ENCODE measurements at places on chromosomes 12 and 14.
A peak's percentile ranks its signal among the peaks of the same experiment; 100 is the strongest.

DNA sequence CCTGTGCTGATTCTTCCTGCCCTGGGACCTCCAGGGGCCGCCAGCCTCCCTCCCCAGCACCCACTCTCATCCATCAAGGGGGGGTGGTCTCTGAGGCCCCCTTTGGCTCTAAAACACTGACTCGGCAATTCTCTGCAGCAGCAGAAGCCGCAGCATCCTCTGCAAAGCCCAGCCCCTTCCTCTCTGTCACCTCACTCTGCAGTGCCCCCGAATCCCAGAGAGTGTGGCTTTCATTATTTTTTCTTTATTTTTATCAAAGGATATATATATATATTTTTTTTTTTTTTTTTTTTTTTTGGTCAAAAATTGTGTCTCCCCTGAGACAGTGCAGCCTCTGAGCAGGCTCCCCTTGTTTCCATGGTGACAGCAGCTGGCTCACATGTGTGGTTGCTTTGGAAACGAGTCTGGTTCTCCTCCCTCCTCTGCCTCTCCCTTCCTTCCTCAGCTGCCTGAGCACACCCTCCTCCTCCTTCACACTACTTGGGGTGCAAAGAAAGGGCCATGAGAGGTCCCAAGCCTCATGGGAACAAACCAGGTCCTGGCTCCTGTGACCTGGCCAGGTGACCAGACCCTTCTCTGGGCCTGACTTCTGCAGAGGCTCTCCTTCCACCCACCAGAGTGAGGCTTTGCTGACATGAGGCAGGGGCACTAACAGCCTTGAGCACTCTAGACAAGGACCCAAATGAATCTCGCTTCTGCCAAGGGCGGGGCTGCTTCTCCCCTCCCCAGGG, 100.5 kb downstream of the LRRC74A start:
- peak; percentile 22 for DNase-seq

DNA sequence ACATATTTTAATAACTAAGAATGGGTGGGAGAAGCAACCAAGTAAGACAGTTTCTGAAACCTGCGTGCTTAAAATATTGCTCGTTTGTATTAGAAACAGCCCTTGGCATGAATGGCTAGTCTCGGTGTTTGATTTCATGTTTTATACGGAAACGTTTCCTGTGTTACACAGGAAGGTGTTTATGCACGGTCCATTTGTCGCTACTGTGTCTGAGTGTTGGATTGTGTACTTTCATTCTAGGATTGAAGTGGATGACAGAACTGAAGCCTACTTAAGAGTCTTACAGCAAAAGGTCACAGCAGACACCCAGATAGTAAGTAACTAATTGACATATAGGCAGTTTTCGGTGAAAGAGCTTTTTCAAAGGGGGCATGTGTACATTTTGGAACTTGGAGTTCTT, 19.6 kb downstream of the PIWIL1 start:
- DNase-seq, result no peak

- DNase-seq, result no peak
Observed at GRCh38 chr14:98085751-98086150, 1186.2 kb downstream of the BCL11B start.

GRCh38 chr12:130477701-130478100, 140.0 kb downstream of the PIWIL1 start:
- DNase-seq, result no peak

DNA sequence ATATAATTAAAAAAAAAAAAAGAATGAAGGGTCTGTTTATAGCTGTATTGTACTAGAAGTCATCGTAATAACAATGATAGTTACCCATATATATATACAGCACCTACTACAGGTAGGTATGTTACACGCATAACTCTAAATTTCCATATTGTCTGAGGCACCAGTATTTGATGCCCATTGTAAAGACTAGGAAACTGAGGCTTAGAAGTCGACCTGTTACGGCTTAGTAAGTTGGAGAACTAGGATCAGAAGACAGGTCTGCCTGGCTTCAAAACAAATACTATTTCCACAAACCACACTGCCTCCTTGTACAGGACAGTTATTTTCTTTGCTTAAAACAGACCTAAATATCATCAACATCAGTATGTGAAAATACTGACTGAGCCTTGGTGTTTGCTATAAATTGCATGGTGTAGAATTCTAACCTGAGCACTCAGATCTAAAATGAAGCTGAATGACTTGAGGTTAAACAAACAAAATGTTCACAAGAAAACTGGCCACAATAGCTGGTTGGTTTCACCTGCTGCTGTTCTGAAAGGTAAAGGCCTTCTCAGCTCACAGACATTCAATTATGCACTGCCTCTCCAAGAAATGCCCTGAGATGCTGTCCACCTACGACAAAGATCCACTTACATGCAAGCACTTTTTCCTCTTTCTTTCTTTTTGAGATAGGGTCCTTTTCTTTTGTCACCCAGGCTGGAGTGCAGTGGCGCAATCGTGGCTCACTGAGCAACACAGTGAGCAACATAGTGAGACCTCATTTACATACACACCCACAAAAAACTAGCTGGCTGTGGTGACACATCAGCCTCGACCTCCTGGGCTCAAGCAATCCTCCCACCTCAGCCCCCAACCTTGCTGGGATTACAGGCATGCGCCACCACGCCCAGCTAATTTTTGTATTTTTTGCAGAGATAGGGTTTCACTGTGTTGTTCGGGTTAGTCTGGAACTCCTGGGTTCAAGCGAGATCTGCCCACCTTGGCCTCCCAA, 35.7 kb downstream of the SSH1 start:
- DNase-seq, result no peak

DNA sequence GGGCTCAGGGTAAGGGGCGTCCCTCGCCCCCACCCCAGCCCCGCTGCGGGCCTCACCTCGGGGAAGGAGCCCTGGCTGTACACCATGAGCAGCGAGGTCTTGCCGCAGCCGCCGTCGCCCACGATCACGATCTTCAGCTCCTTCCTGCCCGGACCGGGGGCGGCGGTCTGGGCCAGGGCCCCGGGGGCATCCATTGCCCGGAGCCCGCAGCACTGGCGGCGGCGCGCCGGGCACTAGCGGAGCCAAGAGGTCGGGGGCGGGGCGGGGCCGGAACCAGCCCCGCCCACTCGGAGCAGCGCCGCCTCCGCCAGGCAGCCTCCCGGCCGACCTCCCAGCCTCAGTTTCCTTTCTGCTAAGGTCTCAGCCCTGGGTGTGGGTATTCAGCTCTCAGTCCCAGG, at the start of gene RHOF:
TSS of gene RHOF (minus strand) at position 249 of the 398 bp plus-strand sequence. CDS start at position 194, 55 bp downstream.
- no peak for DNase-seq

GRCh38 chr12:125184213-125184967, 119.2 kb downstream of the AACS start:
- no peak for DNase-seq

DNA sequence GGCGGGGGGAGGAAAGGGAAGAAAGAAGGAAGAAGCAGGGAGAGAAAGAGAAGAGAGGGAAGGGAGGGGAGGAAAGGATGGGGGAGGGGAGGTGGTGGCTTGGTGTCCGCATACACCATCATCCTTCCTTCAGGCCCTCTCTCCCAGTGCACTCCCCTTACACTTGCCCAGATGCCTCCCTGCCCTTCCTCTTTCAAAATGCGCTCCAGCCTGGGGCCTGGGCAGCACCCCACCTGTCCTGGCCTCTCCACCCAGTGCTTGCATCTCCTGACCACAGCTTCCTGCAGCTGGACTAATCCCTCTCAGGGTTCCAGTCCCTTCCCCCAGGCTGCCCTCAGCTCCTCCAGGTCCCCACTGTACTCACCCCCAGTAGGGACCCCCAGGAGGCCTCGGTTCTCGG, 12.6 kb upstream of the DIO3 start:
- no peak for DNase-seq

Measured in NCI-H187 (cell line).